ENCODE measurements at places on chromosomes 5 and 9.

DNA sequence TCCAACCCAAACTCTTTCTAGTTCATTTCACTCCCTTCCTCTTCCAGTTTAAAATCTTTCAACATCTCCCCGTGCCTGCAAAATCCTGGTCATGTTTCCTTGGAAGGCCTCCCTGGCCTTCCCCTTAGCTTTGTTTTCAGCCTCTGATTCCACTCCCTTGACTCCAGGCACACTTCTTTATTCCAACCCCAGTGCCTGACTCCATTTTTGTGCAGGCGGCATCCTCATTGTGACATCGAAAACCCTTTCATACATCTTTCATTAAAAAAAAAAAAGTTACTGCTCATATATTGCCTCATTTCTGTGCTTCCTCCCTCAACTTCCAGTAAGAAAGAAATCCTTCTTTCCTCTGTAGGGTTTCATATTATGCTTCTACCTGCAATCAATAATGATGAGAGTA, 7.1 kb upstream of the TNFSF8 start:
- DNase-seq: no peak

DNA sequence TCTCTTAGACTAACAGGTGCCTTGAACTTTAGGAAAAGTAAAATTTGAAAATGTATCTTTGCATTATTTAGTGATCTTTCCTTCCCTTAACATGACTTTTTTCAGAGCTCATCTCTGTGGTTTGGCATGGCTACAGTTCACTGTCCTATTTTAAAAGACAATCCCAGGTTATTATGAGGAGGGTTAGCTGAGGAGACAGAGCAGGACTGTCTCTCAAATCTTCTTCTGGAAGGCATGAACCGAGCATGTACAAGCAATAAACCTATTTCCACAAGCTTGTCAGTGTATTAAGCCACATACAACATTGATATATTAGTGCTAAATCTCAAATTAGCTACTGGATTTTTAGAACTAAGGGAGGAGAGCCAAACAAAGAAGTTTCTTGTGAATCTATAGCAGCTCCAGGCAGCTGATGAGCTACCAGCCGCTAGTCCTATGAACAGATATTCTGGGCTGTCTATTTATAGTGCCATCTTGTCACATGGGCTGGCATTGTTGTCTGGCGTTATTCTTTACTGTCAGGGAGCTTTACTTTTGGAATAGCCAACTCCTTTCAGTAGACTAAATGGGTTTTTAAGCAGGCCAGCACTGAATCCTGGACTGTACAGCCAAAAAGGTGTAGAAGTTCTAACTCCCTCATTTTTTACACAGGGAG, 171.2 kb upstream of the ACTBL2 start:
- no peak for DNase-seq

DNA sequence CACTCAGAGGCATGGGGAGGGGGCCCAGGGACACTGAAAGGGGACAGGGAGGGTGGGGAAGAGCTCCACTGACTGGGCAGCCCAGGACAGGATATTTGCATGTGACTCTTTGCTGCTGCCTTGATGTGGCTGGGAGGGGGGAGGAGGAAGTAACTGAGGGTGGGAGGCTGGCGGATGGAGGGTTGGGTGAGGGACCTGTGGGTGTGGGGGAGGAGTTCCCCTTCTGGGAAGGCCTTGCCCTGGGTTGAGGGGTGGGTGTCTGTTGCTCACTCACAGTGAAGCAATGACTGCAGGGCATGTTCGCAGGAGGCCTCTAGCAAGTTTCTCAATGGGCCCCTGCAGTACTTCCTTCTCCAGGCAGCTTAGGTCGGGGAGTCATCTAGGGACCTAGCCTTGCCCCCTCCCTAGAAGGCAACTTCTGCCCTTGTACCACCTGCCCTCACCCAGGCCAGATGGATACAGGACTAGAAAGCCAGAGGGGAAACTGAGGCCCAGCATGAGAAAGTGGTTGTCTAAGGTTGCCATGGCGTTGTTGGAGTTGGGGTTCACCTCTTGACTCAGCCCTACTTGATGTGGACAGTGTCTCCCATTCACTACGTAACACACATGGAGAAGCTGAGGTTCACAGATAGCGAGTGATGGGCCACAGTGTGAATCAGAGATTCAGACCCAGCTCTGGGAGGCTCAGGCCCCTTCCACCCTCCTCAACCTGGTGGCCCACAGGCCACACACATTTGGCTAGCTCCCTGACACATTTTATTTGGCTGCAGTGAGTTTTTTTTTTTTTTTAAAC, 3.0 kb downstream of the GRK6 start:
- DNase-seq: peak; percentile 75

DNA sequence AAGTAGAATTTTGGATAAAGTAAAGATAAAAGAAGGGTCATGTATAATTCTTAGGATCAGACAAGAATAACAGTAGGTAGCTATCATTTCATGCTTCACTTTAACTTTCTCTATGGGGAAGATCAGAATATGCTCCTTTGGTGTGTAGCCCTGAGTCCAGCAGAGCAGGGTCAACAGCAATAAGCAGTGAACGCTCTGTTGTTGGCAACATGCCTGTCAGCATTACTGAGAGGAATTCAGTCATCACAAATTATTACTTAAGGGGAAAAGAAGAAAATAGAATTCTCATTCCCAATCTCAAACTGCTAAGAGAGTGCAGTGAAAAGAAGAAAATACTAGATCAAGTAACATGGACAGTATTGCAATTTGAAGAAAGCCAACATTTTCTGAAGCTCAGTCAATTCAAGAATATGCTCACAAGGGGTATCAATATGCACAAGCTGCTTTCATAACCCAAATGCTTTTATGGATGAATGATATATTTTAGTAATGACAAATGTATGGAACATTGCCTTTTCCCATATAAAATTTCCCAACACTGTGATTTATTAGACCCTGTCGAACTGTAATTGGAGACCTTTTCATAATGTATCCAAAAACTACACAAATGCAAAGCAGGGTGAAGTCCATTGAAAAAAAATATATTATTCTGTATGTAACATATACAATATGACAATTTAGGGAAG, 1359.4 kb downstream of the EFNA5 start:
- no peak for DNase-seq

GRCh38 chr5:56498759-56499395, 265.7 kb upstream of the ANKRD55 start:
- no peak for DNase-seq

DNA sequence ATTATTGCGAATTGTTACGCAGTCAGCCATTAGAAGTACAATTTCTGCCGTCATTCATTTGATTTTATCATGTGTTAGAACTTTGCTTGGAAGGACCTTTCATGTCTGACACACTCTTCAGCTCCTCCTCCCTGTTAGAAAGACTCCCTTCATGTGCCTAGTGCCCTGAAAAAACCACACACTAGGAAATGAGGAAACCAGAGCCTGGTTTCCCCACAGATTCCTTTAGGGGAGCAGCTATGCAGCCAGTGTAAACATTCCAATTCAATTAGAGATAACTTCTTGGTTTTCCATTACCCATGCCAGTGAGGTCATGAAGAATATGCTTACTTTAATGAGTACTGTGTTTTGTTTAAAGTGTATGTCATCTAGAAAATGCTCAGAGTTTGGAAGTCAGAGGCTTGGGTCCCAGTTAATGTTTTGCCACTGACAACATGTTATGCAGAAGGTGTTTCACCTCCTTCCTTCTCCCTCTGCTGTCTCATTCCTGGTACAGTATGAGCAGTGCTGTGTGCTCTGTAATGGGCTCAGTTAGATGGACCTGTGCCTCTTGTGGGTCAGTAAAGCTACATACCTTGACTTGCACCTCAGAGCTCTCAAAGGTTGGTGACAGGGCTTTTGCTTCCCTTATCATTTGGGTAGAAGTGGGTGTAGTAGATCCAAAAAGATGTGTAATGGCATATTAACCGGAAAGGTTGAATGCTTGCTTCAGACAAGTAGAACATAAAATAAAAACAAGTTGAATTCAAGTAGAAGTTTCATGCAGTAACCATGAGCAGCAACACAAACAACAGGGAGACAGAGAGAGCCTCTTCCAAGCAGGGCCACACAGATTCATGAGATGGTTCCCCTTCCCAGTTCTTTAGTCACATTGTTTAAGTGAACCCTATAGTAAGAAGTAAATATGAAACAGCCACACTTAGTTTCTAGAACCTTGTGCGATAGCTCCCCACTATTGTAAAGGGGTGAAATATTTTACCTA, 52.6 kb upstream of the TNFAIP8 start:
- DNase-seq: no peak

- no peak for DNase-seq
Observed at GRCh38 chr9:11946531-11946930, 746.7 kb upstream of the TYRP1 start.

DNA sequence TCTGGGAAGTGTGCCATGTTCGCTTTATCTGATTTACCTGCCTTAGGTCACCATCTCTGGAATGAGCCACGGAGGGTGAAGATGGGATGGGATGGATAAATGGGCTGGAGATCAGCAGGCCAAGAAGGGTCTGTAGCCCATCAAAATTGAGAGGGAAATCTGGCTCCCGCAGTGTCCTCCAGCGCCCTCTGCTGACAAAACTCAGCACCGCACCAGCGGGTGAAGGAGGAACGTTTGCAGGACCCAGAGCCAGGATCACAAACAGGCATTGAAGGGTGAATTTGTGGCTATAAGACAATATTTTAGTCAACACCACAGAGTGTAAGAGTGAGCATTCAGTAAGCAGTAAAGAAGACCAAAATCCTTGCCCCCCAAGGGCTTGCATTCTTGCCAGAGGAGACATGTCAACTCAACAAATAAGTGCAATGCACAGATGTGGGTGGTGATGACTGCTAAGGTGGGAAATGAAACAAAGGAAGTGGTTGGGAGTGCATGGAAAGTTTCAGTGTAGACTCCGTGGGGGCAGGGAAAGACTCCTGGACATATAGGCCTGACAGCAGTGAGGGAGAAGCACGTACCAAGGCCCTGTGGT, 124.4 kb downstream of the TENT4A start:
- peak; percentile 26 for DNase-seq

GRCh38 chr9:24498632-24499031, 47.1 kb downstream of the IZUMO3 start:
- DNase-seq: no peak
